ENCODE measurements at places on chromosomes 1 and 21.

DNA sequence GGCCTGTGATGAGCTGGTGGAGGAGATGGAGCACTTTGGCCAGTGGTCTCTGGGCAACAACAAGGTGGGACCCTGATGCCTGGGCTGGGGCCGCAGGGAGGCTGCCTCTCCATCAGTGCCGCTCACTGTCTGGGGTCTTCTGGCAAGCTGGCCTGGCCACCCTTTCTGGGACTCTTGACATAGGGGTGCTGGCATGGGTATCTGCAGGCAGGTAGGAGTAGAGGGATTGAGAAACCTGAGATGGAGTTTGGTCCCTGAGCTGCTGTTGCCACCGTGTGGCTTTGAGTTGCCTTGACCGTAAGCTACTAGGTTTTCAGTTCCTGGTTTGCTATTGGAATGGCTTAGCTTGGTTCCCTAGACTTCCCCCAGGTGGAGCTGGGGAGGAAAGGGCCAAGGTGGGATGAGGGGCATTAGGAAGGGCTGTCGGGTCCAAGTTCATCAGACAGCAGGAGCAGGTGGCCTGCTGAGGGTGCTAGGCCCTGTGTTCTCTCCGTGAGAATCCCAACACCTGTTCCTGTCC, 13.2 kb upstream of the MFN2 start:
- no peak for DNase-seq

- DNase-seq, result no peak
These were observed 66.6 kb downstream of the CD34 start for GRCh38 chr1:207844371-207844770.

- no peak for DNase-seq
These were observed 9.5 kb downstream of the SIM2 start for GRCh38 chr21:36708286-36709029.

GRCh38 chr1:22420455-22421053, 31.1 kb upstream of the ZBTB40 start:
- DNase-seq, result peak; percentile 75

DNA sequence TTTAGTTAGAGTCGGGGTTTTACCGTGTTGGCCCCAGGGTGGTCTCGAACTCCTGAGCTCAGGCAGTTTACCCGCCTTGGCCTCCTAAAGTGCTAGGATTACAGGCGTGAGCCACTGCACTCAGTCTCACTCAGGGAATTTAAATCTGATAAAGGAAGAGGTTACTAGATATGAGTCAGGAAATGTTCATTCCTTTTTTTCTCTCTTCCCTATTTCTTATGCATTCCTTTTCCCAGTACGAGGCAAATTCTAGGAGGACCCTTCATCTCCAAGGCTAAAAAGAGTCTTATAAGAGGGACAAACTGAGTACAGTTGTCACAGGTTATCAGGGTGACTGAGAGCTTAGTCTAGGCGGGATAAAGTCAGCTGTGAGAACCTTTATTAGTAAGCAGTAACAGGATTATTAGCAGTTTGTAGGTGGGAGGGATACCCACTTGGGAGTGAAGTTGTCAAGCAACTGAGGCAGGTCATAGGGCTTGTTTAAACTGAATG, 9.1 kb downstream of the MACF1 start:
- DNase-seq, result no peak

Measured in muscle of back (tissue), 13 donors.